CD4-positive, alpha-beta T cell treated with Interleukin-21 for 1 hour (primary cell): ENCODE measurements at places on chromosomes 11 and 22.

- no peak for DNase-seq
These were observed 59.9 kb upstream of the CFAP300 start for GRCh38 chr11:101987370-101987769.

- DNase-seq = no peak
These were observed 236.6 kb upstream of the ANO3 start for GRCh38 chr11:26095340-26095739.

GRCh38 chr11:12356944-12357655 lies 20.3 kb upstream of the PARVA start:
- peak; percentile 12 for DNase-seq

- no peak for DNase-seq
These were observed 20.7 kb downstream of the DMC1 start for GRCh38 chr22:38549101-38549894.

DNA sequence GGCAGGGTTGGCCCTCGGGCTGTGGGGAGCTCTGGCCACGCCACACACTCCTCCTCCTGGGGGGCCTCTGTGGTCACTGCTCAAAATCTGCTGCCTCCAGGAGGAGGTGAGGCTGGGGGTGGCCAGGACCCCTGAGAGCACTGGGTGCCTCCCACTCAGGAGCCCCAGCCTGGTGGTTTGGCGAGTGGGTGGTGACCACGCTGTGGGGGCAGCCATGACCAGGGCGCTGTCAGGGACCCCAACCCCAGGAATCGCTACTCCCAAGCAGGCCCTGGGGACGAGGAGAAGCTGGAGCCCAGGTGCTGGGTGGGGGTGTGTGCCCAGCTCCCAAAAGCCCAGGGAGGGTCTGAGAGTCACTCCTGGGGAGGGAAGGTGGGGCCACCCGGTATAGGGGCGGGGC lies 30.1 kb downstream of the TSPAN4 start:
- no peak for DNase-seq

DNA sequence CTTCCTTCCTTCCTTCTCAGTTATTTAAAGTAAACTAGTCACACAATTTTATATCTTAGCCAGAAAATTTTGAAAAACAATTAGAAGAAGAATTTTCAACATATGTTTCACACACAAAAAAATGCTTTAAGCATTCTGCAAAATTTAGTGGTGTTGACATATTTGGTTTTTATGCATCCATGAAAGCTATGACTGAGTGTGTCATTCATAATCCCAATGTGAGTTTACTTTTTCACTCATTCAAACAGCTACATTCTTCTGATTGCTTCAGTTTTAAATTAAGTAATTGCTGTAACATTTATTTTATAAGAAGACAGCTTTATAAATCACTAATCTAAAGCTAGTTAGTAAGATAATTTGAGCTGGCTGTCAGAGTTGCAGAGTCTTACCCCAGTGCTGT lies 453.5 kb downstream of the LRRC4C start:
- no peak for DNase-seq

DNA sequence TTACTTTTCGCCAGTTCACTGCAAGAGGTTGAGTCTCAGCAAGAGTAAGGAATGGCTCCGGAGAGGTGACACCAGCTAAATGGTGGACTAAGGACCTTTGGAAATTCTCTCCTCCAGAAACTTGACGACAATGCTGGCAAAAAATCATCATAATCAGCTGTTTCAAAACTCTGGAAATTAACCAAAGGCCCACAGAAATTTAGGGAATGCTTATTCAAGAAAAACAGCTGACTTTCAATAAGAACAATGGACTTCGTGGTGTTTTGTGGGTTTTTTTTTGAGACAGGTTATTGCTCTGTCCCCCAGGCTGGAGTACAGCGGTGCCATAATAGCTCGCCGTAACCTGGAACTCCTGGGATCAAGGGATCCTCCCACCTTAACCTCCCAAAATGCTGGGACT lies 68.4 kb upstream of the SEPTIN5 start:
- no peak for DNase-seq

GRCh38 chr11:12088531-12088930 lies 21.9 kb upstream of the MICAL2 start:
- DNase-seq = no peak
